Activated T-cell treated with anti-CD3 and anti-CD28 coated beads, Interleukin-2, amount 50 U/mL, for 4 hours (primary cell): ENCODE measurements at places on chromosomes 16 and 17. TPM values are rescaled to one million over a fixed set of nuclear protein-coding genes. Genes with fewer than 3 reads are reported as not detected.

The ITGAL gene
- total RNA-seq: 193 TPM

The ABCC3 gene
- total RNA-seq: 0.49 TPM

The PIK3R5 gene
- 17.8 TPM for total RNA-seq

The CLEC18A gene
- total RNA-seq: 0.76 TPM

The OVCA2 gene
- 74.4 TPM for total RNA-seq

The TERB1 gene
- not detected for total RNA-seq

- DNase-seq: no peak
Measured at GRCh38 chr16:69318911-69319289, 7.8 kb downstream of the VPS4A start.

GRCh38 chr17:74545843-74546230 lies at the start of gene CD300C:
Gene CD300C, minus strand, starts transcription at chr17:74546115. Its CDS starts 333 bp downstream, at chr17:74545782.
- DNase-seq: no peak

- no peak for DNase-seq
Measured at GRCh38 chr17:66737524-66737923, 97.4 kb upstream of the CACNG5 start.

- no peak for DNase-seq
Measured at GRCh38 chr17:49573510-49574322, 2.0 kb upstream of the NXPH3 start.

GRCh38 chr16:3503523-3503922 lies 2.7 kb downstream of the CLUAP1 start:
- peak; percentile 51 for DNase-seq

DNA sequence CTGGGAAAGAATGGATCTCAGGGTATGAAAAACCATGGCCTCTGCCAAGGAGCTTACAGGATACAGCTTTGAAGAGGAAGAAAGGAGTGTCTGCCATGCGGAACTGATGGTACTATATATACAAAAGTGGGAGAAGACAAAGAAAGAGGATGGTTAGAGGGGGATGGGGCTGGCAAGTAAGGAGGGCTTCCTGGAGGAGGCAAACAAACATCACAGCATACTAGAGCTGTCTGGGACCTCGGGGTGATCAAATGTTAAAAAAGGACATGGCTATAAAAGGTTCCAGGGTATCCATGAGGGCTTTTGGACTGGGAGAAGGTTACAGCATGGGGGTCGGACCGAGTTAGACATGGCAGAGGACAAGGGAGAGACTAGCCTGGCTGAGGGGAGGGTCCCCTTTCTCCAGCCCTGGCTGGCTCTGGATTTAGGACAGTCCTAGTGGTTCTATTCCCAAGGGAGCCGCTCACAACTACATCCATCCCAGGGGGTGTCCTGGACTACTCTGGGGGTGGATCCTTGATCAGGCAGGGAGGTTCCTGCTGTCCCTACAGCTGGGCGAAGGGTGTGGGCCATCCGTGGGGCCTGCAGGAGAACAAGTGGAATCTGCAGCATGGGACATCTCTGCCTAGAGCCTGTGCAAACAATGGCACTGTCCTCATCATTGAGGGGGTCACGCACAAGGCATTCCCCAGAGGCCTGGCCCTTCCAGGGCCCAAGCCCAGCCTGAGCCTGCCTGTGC lies 12.2 kb downstream of the WNT9B start:
- no peak for DNase-seq

GRCh38 chr17:4270736-4271135 lies 7.0 kb upstream of the ANKFY1 start:
- no peak for DNase-seq

DNA sequence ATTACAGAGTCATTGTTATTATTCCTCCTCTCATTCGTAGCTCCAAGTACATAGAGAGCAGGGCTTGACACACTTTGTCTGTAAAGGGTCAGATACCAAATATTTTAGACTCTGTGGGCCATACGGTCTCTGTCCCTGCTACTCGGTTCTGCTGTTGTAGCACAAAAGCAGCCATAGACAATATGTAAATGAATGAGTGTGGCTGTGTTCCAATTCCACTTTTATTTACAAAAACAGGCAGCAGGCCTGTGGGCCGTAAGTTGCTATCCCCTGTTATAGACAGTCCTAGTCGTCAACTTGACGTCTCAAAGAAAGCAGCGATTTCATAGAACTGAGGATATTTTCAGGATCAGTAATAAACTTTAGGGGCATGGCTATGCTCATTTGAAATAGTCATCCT lies 161.6 kb downstream of the MSI2 start:
- DNase-seq: no peak

GRCh38 chr17:47232465-47232864 lies 21.2 kb upstream of the ITGB3 start:
- DNase-seq: no peak
